NCI-H524 treated with DMSO at 0.1 percent for 48 hours (cell line): ENCODE measurements at places on chromosomes 5 and 9.

DNA sequence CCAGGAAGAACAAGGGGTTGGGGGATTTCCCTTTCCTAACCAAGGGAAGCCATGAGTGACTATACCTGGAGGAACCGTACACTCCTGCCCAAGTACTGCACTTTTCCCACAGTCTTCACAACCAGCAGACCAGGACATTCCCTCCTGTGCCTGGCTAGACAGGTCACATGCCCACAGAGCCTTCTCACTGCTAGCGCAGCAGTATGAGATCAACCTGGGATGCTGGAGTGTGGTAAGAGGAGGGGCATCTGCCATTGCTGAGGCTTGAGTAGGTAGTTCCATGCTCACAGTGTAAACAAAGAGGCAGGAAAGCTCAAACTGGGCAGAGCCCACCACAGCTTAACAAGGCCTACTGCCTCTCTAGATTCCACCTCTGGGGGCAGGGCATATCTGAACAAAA lies 35.9 kb downstream of the SAXO1 start:
- no peak for DNase-seq

GRCh38 chr9:76592974-76593347 lies 134.0 kb downstream of the GCNT1 start:
- DNase-seq, result no peak

DNA sequence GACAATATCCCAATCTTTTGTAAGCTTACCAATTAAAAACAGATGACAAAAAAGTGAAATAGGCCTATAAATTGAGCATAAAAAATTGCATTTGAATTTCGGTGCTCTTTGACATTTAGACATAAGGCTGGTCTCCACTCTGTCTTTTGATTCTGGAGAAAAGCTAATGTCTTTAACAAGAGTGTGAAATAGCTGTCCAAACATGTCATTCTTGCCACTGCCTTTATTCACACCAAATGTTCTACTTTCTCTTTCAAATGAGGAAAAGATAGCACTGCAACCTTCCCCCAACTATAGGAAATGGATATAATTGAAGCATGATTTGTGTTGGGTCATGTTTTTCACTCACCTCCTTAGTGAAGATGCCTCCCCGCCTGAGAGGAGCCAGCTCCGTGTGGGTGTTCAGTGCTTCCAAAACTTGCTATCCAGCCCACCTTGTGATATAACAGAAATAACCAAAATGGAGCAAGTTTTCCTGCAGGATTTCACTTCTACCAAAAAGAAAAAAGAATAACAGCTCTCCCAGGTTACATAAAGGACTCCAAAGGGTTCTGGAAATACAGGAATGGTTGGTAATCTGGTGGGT lies 55.2 kb upstream of the STK32A start:
- no peak for DNase-seq

DNA sequence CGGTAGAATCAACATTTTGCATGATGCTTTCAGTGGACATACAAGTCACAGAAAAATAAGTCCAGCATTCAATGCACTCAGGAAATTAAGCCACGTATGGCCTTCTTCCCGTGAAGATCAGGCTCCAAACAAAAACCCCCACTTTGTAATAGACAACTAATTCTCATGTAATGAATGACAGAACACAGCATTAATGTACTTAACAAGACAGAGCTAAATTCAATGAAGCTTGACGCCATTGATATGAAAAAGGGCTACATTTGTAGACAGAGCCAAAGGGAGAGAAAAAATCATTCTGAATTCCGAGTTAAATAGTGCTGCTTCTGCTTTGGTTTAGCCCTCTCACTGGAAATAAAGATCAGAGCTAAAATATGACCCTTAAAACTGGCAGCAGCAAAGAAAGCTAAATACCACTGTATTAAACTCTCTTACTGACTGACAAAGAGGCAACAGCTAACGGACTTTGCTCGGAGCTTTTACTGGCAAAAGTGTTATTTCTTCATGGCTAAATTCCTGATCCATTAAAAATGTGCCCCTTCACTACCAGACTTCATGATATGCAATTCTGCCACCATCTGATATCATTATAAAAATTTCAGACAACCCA lies 250.5 kb downstream of the BNC2 start:
- DNase-seq, result no peak

- DNase-seq, result no peak
These were observed 100.6 kb downstream of the HACD4 start for GRCh38 chr9:20930836-20931235.

GRCh38 chr9:97900738-97901565 lies 21.3 kb downstream of the TRMO start:
- no peak for DNase-seq

- no peak for DNase-seq
These were observed 32.7 kb downstream of the OSMR start for GRCh38 chr5:38878391-38879077.

- no peak for DNase-seq
These were observed 1.9 kb downstream of the MOB3B start for GRCh38 chr9:27527702-27528075.

- no peak for DNase-seq
These were observed 29.1 kb downstream of the P4HA2 start for GRCh38 chr5:132198571-132198970.

GRCh38 chr5:82346399-82347165 lies 68.4 kb upstream of the RPS23 start:
- no peak for DNase-seq

DNA sequence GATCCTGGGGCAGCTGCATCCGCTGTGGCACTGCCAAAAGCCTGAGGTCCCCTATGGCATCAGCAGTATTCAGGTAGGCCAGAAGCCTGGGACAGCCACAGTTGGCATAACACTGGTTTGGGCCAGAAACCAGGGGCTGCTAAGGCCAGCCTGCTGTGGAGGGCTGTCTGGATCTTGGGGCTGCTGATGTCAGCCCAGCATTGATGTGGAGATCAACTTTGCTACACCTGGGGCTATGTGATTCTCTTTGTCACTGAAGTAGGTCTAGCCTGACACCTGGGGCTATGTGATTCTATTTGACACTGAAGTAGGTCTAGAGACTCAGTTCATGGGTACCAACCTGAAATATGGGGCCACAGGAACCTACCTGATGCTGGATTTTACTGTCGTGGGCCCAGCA lies 411.5 kb downstream of the RASEF start:
- DNase-seq, result no peak

- DNase-seq, result no peak
These were observed 35.5 kb upstream of the B4GALT1 start for GRCh38 chr9:33202552-33203201.

DNA sequence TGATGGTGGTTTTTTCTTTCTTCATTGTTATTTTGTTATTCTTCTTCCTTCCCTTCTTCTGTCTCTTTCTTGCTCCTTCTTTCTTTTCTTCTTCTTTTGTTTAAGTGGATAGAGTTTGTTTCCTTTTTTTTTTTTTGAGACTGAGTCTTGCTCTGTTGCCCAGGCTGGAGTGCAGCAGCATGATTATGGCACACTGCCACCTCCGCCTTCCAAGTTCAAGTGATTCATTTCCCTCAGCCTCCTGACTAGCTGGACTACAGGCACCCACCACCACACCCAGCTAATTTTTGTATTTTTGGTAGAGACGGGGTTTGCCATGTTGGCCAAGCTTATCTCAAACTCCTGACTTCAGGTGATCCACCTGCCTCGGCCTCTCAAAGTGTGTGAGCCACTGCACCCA lies 40.3 kb downstream of the JAK2 start:
- DNase-seq, result no peak

GRCh38 chr9:92406477-92406876 lies 2.1 kb upstream of the OGN start:
- DNase-seq, result no peak

- DNase-seq, result no peak
These were observed 165.8 kb upstream of the NR3C1 start for GRCh38 chr5:143569213-143569701.

DNA sequence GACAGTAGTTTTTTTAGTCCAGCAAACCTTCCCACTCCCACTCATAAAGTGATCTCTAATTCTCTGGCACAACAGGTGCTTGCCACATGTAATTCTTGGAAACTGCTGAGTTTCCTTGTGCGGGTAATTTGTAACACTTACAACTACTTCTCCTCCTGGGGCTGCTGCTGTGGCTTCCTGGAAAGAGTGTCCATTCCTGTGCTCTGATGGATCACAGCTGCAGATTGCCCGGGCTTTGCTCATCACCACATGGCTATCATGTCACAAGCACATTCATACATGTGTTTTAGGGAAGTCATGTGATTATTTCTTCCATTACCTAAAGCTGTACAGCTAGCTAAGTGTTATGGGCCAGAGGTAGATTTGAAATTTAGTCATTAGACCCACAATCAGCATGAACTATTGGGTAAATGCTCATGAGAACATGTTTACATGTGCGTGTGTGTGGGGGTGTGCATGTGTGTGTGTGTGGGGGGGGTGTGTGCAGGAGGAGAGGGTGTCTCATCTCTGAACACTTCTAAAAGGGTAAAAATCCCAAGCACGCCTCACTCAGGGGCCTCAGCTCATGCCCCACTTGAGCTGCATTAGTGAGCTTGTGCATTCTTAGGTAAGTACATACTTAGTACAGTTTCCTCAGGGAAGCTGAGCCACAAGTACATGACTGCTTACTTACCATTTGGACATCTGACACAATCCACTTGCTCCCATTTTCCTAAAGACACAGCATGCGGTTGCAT lies 118.1 kb upstream of the CCDC112 start:
- DNase-seq, result no peak

DNA sequence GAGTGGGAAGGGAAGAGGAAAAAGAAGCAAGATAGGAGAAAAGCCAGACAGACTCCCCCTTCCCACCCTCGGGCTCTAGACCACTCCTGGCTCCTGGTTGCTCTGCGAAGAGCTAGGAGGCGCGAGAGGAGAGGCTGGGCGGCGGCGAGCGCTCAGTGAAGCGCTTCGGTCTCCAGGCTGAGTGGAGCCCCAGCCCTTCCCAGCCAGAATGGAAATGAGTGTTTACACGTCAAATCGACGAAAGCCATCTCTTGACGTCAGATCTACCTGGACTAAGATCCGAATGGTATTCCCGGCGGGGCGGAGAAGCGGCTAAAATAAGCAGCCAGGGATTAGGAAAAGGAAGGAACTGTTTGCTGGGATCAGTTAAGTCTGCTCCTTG lies at the start of gene PCSK1:
Gene PCSK1, minus strand, starts transcription at position 183 of the 382 bp plus-strand sequence. CDS start 206 bp downstream, outside the sequence.
- no peak for DNase-seq

- no peak for DNase-seq
These were observed 157.9 kb downstream of the RMI1 start for GRCh38 chr9:84138541-84138940.

DNA sequence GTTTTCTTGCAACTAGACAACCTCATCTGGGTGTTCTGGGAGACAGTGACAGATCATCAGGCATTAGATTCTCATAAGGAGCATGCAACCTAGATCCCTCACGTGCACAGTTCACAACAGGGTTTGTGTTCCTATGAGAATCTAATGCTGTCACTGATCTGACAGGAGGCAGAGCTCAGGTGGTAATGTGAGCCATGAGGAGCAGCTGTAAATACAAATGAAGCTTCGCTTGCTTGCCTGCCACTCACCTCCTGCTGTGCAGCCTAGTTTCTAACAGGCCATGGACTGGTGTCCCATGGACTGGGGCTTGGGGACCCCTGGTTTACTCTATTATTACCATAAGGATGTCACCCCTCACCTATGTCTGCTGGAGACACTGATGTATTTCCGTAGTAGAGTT lies 166.8 kb downstream of the PSAT1 start:
- no peak for DNase-seq

DNA sequence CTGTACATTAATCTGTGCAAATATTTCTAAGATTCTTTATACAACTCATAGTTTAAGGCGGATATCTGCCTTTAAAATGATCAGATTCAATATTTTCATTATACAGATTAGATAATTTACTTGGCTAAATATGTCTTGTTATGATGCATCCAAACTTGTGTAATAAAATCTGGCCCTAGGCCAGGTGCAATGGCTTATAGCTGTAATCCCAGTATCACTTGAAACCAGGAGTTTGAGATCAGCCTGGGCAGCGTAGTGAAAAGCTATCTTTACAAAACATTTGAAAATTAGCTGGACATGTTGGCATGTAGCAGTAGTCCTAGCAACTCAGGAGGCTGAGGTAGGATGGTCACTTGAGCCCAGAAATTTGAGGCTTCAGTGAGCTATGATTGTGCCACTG lies 2002.2 kb upstream of the ACO1 start:
- DNase-seq, result no peak

DNA sequence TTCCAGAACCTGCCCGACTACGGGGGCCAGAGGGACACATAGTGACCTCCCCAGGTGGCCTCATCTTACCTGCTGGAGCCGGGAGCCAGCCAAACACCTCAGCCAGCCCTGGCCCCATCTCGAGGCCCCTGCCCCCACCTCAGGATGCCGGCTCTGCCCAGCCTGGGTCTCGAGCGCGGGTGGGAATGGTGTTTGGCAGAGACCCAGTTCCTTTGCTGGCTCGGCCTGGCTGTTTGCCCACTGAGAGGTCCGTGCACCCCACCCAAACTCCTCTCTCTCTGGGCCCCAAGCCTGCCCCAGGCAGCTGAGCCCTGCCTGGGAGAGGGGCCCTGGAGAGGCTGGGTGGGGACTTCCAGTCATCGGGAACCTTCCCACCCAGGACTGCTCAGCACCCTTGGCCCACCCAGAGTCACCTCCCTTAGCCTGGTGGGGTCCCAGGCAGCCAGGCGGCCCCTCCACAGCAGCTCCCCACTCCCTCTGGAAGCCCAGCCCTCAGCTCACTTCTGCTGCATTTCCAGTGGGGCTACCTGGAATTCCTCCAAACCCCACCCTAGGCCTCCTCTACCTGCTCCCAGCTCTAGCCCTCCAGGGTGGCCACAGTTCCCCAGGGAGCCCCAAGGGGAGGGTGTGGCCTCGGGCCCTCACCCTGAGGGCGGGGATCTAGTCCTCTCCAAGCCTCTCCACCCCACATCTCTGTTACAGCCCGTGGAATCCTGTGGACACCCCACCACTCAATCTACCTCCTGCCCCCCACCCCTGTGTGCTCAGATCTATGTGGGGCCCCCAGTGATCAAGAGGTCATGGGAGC lies 42.4 kb upstream of the UBAC1 start:
- DNase-seq, result no peak

DNA sequence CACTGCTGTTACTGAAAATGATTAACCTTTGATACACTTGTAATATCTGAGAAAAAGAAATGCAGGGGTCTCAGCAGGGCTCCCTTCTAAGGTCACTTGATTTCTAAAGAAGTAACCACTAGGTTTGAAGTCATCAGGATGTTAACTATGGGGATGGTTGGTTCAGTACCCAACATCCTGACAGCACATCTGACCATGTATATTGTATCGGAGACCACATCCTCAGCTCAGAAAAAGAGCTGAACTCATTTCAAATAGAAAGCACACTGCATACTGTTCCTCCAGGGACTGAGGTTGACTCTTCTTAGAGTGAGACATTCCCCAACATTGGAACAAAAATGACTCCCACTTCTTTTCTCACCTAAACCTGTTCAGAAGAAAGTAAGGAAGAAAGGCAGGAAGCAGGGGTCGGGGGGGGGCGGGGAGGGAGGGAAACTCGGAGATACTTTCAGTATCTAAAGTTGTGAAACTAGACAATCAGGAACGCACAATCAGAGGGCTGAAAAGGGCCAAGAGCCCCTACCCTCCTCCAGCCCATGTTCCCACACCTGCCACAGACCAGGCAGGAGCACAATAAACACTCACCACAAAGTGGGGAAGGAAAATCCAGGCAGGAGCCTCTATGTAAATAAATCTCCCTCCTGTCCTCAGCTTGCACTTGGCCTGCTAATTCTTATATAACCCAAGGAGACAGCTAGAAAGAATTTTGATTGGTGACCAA lies 730 bp upstream of the GZMA start:
- DNase-seq, result no peak

- DNase-seq, result peak; percentile 42
These were observed at the start of gene RGS3 for GRCh38 chr9:113463418-113464285. Gene RGS3 (plus strand): TSS chr9:113463727. CDS start chr9:113463803, 76 bp downstream.
